ENCODE measurements at places on chromosomes 5 and 9.
A peak's percentile ranks its signal among the peaks of the same experiment; 100 is the strongest.

- DNase-seq: no peak
Measured at GRCh38 chr5:123720955-123721354, 209.0 kb downstream of the CSNK1G3 start.

- peak; percentile 75 for DNase-seq
Measured at GRCh38 chr9:137077010-137077747, at the start of gene UAP1L1. TSS of gene UAP1L1 (plus strand) at chr9:137077517. CDS start at chr9:137077533, 16 bp downstream.

- DNase-seq: no peak
Measured at GRCh38 chr9:108017671-108018070, 528.1 kb upstream of the KLF4 start.

- no peak for DNase-seq
Measured at GRCh38 chr5:157978061-157978460, 119.1 kb upstream of the CLINT1 start.

GRCh38 chr9:87334366-87334765 lies 163.3 kb upstream of the DAPK1 start:
- no peak for DNase-seq

- no peak for DNase-seq
Measured at GRCh38 chr5:56530626-56531138, 284.7 kb upstream of the MAP3K1 start.

DNA sequence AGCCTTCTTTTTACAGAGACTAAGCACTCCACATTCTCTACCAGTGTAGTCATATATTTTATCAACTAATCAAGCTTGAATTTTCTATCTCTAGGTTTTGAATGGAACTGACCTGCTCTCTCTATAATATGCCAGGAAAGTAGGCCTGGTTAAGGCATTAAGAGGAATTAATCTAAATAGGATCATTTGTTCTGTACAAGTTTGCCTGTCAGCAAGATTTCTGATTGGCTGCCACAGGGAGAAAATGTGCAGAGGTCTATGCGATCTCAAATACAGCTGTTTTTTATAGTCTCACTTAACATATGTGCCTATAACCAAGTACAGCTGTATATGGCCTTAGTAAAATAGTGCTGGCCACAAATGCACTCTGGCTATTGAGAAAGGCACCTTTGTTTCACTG lies 418.8 kb downstream of the KDM4C start:
- no peak for DNase-seq

- DNase-seq: no peak
Measured at GRCh38 chr5:148398698-148399121, 15.0 kb downstream of the FBXO38 start.

GRCh38 chr5:150058480-150059126 lies 27.8 kb downstream of the CSF1R start:
- no peak for DNase-seq

GRCh38 chr9:125631391-125632085 lies 75.5 kb downstream of the MAPKAP1 start:
- peak; percentile 47 for DNase-seq

DNA sequence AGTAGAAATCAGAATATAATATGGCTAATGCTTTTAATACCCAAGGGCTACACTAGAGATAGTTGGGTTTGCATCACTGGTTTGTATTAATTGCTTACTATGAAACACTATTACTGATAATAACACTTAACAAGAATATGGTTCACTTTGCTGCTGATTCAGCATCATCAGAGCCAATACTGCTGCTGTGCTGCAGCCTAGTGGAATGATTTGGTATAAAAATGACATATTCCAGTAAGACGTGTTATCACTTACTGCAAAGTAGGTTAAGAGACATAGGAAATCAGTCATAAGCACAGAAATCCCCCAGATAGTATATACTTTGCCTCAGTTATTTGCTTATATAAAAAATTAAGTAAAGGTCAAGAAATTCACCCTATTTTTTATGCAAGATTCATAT lies 2.8 kb downstream of the CDH10 start:
- no peak for DNase-seq

- no peak for DNase-seq
Measured at GRCh38 chr5:4191703-4192102, 596.1 kb downstream of the IRX1 start.

DNA sequence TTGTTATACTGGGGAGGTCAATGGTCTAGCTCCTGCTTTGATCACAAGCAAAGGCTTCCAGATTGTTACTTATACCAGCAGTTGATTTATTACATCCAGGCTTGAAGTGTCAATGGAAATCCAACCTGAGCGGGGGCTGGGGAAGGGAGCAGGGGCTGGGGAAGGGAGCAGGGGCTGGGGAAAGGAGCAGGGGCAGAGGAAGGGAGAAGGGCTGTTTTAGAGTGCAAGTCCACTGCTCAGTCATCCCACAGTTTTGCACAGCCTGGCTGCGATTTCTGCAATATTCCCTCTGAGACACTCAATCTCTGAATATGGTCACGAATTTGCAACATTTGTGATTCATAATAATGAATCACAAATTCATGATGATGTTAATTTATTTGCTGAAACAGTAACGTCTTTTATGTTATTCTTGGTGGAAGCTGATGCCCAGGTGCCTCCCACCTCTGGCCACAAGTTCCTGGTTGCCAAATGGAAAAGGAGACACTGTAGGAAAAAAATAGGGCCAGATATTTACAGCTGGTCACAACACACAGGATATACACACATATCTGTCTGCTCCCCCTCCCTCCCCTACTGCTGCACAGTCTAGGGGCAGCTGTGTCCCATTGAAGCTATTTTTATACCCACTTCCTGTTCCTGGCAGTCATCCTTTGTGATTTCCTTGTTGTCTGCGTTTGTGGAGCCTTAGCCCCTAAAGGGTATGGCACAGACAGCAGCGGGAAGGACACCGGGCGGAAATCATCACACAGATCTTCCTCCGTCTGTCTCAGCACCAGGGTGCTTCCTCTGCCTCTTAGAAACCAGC lies 325.1 kb downstream of the GADD45G start:
- no peak for DNase-seq

DNA sequence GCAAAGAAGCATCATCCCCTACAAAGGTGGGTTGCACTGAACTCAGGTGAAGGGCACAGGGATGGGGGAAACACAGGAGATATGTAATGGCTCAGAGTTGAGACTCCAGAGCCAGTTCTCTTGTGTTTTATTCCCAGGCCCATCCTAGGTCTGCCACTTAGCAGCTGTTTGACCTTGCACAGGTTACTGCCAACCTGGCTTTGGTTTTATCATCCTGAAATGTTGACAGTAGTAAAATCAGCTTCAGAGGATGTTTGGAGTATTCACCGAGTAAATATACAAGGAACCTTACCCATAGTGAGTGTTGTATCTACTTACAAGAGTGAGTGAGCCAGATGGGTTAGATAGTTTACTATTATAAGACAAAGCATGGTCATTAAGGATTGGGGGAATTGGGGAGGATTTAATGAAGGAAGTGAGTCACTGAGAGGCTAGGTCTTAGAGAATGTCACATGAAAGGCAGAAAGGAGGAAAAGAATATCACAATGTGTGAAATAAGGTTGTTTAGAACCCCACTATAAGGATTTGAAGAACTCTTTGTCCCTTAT lies 141.3 kb downstream of the MAN2A1 start:
- DNase-seq: no peak

DNA sequence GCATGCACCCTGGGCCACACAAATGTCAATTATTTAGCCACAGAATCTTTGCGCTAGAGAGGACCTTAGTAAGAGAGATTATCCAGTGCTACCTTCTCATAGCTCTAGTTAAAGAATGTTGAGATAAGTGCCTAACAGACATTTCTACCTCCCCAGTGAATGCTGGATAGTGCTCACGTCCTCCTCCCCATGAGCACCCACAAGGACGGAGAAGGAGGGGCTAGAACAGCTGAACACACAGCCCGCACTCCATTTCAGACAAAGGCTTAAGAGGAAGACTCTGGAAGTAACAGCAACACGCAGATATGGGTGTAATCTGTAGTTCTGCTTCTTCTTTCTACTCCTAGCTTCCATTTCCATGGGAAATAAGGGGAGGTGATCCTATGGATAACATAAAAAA lies 120.5 kb downstream of the FEM1C start:
- DNase-seq: no peak

DNA sequence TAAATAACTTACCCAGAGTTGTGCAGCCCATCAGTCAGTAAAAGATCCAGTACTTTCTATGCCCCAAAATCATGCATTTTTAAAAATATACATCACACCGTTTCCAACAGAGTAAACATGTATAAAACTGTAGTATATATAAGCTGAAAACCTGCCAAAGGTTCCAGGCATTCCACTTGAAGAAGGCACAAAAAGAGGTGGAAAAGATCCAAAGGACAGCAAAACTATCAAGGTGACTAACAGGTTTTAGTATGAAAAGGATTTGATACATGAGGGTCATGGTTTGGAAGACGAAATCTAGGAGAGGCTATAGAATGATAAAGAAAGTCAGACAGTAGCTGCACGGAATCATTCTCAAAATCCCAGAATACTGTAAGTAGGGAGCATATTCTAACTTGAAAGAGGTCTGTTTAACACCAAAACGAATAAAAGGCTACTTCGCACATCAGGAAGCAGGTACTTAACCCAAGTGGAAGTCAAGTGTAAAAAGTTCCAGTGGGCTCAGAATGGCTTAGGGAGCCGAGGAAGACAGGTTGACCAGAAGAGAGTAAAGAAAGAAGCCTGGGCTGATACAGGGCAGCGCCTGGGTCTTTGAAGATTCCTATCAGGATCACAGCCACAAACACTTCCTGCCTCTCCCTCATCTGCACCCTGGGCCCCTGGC lies 207.2 kb downstream of the ADAMTS12 start:
- no peak for DNase-seq

GRCh38 chr5:78328585-78329173 lies 31.7 kb upstream of the SCAMP1 start:
- DNase-seq: no peak

DNA sequence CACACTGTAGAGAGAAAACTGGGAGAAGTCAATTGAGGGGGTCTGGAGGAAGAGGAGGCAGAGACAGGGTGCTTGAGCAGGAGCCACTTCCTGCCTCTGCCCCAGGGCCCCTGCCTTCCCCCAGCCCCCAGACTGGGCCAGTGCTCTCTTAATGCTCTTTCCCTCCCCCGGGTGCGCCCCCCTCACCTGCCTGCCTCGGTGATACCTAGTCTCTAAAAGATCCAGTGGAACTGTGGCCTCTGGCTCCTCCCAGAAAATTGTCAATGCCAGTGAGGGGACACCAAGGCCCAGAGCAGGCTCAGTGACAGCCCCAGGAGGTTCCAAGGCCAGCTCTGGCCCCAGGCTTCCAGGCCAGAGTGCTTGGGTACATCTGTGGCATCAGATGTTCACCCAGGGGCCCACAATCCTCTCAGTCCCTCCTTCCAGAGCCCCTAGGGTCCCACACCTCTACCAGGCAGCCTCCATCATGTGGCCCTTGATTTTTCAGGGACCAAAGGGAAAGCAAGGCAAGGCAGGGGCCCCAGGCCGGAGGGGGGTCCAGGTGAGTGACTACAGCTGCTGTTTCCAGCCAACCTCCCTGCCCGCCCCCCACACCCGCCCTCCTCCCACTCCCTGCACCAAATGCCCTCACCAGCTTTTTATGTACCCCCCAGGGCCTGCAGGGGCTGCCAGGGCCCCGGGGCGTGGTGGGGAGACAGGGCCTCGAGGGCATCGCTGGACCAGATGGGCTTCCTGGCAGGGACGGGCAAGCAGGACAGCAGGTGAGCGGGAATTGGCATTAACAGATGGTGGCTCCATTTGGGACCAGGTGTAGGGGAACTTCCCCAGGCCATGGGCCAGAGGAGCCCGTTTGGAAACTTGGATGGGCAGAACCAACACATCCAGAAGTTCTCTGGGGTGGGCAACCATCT lies 33.1 kb upstream of the ORM1 start:
- no peak for DNase-seq

- no peak for DNase-seq
Measured at GRCh38 chr9:1775230-1775629, 239.9 kb upstream of the SMARCA2 start.

- peak; percentile 16 for DNase-seq
Measured at GRCh38 chr5:131488463-131488862, 146.6 kb downstream of the RAPGEF6 start.

GRCh38 chr9:94809778-94810177 lies 83.3 kb downstream of the AOPEP start:
- no peak for DNase-seq

- DNase-seq: no peak
Measured at GRCh38 chr5:95709967-95710650, 21.0 kb upstream of the RHOBTB3 start.

GRCh38 chr9:111158363-111158762 lies 120.1 kb upstream of the LPAR1 start:
- no peak for DNase-seq

GRCh38 chr5:8418049-8418426 lies 549.1 kb downstream of the MTRR start:
- no peak for DNase-seq

GRCh38 chr5:14591548-14591947 lies 10.0 kb downstream of the OTULINL start:
- DNase-seq: no peak

DNA sequence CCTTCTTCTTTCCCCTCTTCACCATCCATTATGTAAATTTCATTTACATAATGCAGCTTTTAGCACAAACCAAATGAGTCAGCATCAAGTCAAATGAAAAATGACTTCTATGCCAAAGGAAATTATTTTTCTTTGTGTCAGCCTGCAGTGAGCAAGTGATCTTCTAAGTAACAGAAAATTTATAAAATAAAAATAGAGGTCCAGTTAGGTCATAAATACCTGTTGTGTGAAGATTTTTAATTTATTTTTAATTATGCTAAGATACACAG lies 16.7 kb upstream of the THG1L start:
- DNase-seq: no peak

DNA sequence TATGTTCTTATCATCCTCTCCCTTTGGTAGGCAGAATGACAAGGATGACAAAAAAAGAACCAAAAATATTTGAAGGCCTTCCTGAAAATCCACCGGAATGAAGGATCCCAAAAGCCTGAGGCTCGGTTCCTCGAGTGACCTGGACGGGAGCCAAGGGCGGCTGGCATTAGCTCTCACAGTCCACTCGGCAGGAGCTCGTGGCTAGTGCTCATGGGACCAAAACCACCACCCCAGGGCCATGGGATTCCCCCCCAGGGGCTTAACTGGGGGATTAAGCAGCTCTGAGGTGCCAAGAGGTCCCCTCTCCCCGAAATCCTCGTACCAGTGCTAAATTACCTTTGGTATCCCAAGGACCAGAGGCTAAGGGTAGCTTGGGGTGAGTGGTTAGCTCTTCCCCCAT lies 586 bp upstream of the PDZD2 start:
- DNase-seq: no peak
